ENCODE measurements at places on chromosomes 2 and 18.

GRCh38 chr18:33820517-33821371, 242.7 kb downstream of the ASXL3 start:
- DNase-seq = no peak

DNA sequence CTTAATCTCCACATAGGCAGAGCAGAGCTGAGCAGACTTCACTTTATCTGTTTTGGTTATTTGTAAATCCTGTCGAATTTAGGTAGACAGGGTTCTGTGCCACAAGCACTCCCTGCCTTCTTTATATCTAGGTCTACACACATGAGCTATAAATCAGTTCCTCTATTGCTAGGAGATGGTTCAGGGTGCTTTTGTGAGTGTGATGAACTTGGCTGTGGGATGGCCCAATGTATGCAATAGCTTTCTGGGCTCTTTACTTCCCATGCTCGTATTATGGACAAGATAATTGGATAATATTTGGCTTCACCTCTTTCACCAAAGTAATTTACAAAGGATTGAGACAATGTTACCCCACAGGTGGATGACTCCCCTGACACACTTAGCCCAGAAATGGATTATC, 72.2 kb downstream of the PLB1 start:
- no peak for DNase-seq

GRCh38 chr2:38233231-38233983, 143.7 kb downstream of the ATL2 start:
- DNase-seq = no peak

GRCh38 chr18:77178559-77178958, 46.0 kb upstream of the MBP start:
- DNase-seq = no peak

- DNase-seq = no peak
These were observed 825.6 kb upstream of the HS6ST1 start for GRCh38 chr2:129144082-129144791.

DNA sequence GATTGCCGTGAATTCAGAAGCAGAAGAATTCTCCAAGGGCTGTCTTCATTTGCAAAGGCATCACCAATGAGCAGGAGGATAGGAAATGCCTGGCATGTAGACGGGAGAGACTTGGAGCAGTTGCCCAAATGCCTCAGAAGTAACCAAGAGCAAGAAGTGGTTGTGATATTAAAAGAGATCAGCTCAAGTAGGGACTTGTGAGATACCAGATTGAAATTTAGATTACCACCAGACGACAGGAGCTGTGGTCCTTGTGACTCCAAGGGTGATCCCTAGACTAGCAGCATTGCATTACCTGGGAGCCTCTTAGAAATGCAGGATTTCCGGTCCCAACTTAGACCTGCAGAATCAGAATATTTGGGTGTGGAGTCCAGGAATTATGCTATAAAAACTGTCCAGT, 228.6 kb upstream of the EPAS1 start:
- DNase-seq = no peak

GRCh38 chr2:230910546-230911177, 14.4 kb downstream of the GPR55 start:
- DNase-seq = no peak

DNA sequence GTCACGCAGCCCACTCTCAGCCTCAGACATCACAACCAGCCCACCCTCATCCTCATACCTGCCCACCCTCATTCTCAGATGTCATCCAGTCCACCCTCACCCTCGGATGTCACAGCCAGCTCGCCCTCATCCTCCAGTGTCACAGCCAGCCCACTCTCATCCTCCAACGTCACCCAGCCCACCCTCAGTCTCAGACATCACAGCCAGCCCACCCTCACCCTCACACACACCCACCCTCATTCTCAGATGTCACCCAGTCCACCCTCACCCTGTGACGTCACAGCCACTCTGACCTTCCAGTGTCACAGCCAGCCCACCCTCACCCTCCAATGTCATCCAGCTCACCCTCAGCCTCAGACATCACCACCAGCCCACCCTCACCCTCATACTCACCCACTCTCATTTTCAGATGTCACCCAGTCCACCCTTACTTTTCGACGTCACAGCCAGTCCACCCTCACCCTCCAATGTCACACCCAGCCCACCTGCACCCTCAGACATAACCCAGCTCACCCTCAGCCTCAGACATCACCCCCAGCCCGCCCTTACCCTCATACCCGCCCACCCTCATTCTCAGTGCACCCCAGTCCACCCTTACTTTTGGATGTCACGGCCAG, 100.3 kb downstream of the LOXHD1 start:
- DNase-seq = no peak

- no peak for DNase-seq
These were observed 246.4 kb downstream of the ALPK2 start for GRCh38 chr18:58382446-58382845.

GRCh38 chr18:70151614-70152013, 53.9 kb downstream of the RTTN start:
- DNase-seq = no peak

- no peak for DNase-seq
These were observed 60.4 kb upstream of the RNF152 start for GRCh38 chr18:61953161-61953560.

DNA sequence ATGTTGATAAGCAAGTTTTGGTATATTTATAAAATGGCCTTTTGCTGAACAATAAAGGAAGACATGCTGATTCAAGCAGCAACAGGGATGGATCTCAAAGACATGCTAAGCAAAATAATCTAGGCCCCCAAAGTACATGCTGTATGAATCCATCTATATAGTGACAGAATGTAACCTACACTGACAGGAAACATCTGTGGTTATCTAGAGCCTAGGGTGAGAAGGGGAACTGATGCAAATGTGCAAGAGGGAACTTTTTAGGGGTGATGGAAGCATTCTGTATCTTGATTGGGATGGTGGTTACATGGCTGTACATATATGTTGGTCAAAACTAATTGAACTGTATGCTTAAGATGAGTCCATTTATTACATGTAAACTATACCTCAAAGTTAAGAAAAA, 24.2 kb downstream of the CNRIP1 start:
- no peak for DNase-seq

DNA sequence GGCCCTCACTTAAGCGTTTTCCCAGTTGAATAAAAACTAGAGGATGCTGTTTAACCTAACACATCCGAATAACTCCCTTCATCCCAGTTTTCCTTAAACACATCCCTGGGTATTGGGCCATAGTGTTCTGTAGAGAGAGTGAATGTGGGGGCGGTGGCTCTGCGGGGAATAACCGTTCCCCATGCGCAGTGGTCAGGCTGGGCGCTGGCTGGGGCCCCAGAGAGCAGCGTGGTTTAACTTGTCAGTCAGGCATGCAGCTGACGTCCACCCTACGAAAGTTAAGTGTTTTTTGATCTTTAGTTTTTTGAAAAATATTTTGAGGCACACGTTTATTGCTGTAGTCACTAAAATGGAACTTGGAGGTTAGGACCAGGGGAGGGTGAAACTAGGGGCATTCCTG, 33.7 kb downstream of the CTDP1 start:
- no peak for DNase-seq

DNA sequence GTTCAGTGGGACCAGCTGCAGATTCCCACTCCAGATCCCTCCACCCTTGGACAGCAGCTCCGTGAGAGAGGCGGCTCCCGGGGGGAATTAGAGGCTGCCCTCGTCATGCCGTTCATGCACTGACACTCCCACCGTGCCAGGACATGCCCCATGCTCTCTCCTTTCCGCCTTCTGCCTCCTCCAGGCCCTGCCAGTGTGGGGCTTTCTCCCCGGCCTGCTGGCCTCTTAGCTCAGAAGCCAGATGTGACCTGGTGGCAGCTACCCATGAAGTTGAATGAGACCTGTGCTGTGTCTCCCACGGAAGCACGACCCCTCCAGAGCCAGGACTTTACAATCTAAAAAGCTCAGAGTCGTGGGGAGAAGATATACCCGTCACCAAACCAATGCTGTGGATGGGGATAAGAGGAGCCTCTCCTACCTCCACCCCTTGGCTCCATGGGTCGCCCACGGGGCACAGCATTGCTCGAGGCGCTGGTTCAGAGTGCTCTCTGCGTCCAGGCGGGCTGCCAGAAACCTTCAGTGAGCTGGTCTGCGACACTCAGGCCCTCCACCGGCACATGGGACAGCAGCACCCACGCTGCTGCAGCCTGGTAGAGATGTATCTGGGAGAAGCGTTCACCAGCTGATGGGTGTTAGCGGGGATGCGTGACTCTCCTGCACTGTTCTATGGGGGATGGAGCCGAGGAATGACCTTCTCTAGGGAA, 111.0 kb upstream of the GPC1 start:
- DNase-seq = no peak

DNA sequence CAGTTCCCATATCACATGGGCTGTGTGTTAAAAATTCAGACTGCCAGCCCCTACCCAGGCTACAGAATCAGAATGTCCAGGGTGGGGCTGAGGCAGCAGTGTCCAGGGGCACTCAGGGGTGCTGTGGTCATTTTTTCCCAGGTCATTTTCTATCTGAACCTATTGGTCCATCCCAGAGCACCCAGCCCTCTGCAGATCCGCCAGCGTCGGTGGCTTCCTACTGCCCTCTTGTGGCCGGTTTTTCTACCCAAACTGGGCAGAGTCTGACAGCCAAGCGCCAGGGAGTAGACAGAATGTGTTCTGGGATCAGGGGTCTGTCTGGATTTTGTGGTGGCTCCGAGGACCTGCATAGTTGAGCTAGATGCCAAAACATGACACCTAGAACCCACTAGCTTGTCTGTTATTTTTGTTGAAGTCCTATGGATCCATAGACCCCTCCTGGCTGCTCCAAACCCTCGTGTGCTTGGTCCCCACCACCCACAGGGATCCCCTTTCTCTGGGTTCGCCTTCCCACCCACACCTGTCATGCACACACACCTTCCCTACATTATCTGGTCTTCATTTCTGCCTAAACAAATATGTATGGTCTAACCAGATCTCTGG, 34.1 kb upstream of the RMDN2 start:
- DNase-seq = peak; percentile 44

- DNase-seq = no peak
These were observed 1.1 kb downstream of the COBLL1 start for GRCh38 chr2:164840458-164840929.

GRCh38 chr18:8339952-8340351, 269.3 kb upstream of the RAB12 start:
- no peak for DNase-seq

DNA sequence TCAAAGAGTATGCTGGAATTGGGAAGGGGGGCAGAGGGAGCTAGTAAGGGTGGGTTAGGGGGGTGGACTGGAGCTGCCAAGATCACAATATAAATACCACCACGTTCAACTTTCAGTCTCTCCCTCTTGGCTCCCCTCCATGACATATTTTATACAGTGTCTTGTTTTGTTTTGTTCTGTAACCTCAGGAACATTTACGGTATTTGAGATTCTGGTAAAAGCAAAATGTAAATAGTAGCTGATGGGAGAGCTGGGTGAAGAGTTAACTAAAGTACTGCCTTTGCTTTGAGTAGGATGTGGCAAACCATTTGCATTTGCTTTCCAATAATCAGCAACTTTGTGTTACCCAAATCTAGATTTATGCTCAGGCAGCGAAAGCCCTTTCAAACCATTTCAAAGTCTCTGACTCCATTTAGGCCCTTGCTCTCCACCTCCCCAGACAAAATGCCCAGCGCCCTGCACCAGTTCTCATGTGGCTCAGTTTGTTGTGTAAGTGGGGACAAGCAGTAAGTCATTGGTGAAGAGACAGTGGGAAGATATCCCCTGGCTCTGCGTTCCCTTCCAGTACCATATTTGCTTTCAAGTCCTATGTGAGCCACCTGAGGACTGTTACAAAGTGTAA, 17.4 kb downstream of the IRS1 start:
- DNase-seq = no peak

DNA sequence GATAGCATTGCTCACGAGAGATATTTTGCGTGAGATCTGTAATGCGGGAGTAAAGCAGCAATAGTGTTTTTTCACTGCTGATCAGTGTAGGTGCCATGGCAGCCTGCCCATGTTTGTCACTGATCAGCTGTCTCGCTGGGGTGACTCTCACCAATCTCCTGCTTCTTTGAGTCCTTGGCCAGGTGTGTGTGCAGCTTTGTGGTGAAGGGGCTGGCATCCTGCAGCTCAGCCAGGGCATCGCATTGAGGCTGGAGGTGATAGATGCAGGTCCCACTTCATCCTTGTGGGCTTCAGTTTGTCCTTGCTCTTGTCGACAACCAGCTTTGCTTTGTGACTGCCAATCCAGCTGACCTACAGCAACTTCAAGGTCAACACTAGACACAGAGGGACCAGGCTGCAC, 258.3 kb upstream of the CXCR4 start:
- DNase-seq = no peak

GRCh38 chr2:48414980-48415835, 114.7 kb upstream of the STON1 start:
- DNase-seq = no peak

DNA sequence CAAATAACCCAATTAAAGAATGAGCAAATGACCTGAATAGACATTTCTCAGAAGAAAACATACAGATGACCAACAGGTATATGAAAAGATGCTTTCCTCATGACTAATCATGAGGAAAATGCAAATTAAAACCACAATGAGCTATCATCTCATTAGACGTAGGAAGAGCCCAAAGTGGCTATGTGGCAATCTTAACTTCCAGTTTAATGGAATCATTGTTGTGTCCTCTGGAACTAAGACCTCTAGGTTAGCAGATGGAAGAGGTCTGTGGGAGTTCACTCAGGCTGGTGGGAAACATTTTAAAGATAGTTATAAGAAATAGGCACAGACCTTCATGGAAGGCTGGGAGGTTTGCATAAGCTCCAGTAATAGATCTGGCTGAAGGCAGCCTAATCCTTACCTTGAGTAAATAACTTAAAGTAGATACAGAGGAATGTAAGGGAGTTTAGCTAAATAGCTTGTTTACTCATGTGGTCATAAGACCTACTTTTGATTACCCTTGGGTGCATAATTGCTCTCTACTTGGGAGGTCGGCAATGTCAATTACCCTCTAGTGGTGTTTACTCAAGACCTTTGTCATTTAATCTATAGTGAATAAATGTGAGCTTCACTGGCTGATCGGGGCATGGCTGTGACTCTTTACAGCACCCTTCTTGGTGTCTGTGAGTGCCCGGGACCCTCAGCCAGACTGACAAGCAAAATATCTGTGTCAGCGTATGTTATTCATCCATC, 119.0 kb downstream of the GULP1 start:
- DNase-seq = no peak

- DNase-seq = no peak
These were observed 140.2 kb downstream of the BCL11A start for GRCh38 chr2:60413069-60413813.

DNA sequence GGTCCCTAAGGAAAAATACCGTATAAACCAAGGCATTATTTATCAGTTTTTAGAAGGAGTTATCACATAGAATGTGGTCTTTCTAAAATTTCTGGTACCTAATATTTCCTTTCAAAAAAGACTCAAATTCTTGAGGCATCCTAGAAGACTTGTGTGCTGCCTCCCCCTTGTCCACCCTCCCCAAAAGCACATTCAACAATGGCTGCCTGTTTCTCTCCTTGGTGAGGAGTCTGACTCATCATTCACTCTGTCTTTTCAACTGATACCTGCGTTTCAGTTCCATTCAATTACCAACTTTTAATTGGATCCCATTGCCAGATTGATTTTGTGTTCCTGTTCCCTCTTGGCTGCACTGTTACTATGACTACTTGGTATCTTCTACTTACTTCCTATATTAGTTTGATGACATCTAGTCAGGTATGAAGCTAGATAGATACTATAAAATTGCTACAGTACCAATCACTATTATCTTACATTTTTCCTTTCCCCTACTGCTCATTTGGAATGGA, 72.9 kb downstream of the XRCC5 start:
- DNase-seq = no peak

- no peak for DNase-seq
These were observed 267.1 kb downstream of the ATAD2B start for GRCh38 chr2:23659773-23660172.
